ENCODE measurements at places on chromosomes 3 and 15.

- no peak for DNase-seq
These were observed 11.2 kb downstream of the CCNB2 start for GRCh38 chr15:59116141-59116540.

DNA sequence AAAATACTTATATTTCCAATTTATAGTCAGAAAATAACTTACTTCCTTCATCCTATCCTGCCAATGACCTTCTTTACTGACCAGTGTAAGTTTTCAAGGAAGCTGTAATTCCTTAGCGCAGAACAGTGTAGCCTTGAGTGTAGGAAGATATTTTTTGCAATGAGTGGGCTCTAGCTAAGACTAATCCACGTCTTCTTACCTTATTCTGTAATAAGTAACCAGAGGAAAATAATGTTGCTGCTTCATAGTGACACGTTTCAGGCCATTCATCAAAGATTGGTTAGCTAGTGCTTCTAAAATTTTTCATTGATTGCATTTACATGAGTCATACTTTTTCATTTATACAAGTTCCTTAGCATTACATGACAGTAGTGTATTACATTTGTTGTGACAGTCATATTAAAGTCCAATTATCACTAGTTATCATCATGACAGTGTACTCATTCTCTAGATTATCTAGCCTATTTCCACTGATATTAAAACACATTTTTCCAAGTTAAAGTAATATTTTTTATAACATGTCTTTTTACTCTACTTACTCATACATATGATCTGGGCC is 403.8 kb upstream of the EPHA3 start:
- no peak for DNase-seq

DNA sequence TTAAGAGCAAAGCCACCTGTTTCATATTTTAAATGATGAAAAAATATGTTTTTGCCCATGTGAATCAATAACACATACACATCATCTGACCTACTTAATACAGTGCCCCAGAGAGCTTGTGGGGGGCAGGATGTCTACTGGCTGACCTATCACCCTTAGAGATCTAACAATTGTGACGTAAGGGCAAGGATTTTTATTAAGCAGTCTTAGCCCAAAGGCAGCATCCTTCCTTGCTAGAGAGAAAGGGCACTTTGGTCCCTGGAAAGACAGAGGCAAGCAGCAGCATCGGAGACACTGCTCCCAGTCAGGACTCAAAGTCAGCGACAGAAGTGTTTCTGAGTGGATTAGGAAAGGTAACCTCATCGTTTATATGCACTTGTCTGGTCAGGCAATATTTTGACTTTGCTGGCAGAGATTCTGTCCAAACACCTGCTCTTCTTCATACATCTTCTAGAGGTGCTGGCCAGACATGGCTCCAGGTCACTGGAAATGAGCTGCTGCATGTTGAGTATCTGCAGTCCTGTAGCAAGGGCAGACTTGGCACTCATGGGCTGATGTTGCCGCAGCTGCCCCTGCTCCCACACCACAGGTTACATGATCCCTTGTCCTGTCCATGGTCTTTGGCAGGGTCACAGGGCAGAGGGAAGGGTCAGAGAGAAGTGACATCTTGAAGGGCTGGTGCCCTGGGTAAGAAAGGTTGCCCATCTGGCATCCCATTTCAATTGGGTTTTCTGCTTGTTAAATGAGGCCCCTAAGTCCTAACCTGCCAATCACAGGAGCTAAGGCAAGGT is 1.8 kb downstream of the CXCR6 start:
- DNase-seq: no peak

- no peak for DNase-seq
These were observed 39.2 kb upstream of the POLR2M start for GRCh38 chr15:57667171-57667849.

- no peak for DNase-seq
These were observed 3.7 kb downstream of the IQSEC1 start for GRCh38 chr3:13069495-13069894.

DNA sequence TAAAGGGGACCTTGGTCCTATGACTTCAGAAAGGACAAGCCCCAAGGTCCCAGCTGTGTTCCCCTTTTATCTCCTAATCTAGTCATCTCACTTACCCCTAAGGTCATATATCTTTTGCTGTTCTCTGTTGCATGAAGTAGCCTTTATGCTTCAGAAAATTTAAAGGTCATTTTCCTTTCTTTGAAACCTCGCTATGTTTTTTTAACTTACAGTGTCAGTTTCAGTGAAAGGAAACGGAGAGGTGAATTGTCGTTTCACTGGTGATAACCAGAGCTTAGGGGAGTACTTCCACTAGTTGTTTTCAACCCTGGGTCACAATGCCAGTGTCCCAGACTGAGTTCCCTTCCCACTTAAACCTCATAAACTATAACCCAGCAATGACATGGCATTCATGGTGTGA is 357.4 kb downstream of the GAP43 start:
- DNase-seq: no peak

DNA sequence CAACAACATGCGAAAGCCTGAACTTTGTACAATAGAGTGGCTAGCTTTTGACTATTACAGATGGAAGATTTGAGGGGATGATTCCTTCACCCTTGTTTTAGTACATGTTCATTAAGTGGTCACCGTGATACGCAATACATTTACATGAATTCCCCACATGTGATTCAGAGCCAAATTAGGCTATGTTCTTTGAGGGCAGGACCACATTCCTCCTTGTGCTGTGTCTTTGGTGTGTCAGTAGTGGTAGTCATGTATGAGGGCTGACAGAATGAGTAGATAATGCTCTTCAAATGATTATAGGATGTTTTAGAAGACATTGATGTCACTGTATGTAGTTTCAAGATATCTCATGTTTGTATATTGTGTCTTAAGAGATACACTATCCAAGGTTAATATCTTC is 12.1 kb downstream of the PTPRG start:
- DNase-seq: no peak

DNA sequence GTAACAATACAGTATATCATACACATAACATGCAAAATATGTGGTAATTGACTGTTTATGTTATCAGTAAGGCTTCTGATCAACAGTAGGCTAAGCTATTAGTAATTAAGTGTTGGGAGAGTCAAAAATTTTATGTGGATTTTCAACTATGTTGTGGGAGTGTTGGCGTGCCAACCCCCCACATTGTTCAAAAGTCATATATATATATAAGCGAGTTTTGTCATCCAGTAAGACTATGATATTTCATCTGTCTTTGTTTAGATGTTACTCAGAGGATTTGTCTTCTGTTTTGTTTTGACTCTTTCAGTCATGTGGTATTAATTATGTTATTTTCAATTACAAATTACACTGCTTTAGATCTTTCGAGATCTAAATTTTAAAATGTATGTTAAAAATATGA is 51.0 kb upstream of the RAP2B start:
- DNase-seq: no peak

- DNase-seq: no peak
These were observed 65.0 kb upstream of the SEMA6D start for GRCh38 chr15:47652328-47652727.

DNA sequence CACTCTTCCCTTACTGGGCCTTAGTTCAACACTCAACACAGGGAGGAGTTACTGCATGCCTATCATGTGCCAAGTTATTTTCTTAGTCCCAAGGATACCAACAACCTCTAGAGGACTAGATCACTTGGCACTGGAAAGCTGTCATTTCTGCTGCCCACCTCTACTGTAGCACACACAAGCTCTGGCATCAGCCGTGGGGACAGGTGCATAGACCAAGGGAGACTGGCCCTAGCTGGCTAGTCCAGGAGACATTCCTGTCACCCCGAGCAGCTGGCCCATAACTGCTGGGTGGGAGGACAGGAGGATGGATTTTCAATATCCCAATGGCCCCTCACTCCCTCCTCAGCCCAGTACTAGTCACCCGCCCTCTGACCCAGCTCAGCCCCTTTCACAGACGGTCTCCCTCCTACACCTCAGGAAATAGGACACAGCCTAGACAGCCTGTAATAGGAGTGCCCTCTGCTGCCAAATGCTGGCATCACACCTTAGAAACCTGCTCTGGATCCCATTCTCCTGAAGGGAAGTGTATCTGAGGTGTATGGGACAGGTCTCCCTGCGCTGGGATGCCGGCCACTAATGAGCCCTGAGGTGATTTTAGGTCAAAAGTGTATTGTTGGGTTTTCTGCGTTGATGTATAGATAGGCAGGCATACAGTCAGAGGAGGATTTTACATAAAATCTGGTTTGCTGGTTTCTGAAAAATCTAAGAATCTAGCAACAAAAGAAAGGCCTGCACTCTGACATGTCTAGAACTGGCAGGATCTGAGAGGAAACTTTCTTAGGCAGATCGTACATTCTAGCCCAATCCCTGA is 3.4 kb upstream of the DZIP1L start:
- peak; percentile 18 for DNase-seq

DNA sequence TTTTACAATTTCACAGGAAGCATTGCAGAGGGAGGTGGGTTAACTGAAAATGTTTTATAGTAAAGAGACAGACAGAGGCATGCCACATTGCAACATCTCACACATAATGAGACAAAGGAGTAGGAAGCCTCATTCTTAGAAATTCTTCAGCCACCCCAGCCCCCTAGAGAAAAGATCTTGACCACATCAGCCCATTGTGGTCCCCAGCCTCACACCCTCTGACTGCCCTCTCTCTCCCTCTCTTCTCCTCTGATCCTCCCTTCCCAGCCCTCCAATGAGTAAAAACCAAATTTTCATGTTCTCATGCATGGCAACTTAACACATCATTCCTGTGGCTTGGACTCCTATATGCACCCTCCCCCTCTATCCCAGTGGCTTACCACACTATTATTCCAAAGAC is 174.1 kb downstream of the UACA start:
- DNase-seq: no peak

- DNase-seq: no peak
These were observed 189.6 kb upstream of the MLF1 start for GRCh38 chr3:158381262-158381868.

DNA sequence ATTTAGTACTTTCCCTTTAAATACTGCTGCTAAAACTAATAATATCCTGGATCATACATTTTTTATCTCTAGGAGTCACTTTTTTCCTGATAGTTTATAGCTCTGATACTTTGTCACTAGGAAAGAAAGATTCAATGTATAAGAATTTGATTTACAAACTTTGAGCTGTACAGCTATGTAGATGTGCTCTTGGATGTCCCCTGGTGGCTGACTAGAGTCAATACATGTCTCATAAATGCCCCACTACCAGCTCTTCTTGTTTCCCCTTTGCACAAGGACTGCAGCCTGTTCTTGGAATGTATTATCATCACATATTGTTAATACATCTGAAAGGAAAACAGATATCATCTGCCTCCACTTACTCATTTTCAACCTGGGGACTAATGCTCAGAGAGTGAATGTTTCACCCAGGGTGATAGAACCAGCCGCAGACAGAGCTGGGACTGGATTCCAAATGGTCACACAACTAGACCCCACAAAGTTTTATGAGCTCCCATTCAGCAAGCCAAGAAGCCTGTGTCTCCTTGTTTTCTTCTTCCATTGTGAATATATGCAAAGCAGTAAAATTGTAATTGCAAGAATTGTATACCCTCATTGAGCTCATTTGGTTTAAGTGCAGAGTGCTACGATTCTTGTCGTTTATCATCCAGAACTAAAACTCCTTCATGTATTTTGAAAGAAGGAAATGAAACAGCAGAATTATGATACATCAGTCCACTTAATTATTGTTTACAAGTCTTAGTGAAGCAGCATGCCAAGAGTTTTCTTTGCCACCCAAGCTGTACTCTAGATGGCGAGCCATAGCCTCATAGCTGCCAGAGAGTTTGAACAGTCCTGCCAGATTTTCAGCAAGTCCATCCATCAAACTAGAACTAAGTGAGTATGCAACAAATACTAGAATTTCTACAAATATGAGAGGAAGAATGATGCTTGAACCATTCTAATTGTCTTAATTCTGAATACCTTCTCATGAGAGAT is 261.6 kb upstream of the LMCD1 start:
- DNase-seq: peak; percentile 3

Measured in T follicular helper cell (primary cell).